ENCODE measurements at places on chromosomes 13 and 19.
A peak's percentile ranks its signal among the peaks of the same experiment; 100 is the strongest.

DNA sequence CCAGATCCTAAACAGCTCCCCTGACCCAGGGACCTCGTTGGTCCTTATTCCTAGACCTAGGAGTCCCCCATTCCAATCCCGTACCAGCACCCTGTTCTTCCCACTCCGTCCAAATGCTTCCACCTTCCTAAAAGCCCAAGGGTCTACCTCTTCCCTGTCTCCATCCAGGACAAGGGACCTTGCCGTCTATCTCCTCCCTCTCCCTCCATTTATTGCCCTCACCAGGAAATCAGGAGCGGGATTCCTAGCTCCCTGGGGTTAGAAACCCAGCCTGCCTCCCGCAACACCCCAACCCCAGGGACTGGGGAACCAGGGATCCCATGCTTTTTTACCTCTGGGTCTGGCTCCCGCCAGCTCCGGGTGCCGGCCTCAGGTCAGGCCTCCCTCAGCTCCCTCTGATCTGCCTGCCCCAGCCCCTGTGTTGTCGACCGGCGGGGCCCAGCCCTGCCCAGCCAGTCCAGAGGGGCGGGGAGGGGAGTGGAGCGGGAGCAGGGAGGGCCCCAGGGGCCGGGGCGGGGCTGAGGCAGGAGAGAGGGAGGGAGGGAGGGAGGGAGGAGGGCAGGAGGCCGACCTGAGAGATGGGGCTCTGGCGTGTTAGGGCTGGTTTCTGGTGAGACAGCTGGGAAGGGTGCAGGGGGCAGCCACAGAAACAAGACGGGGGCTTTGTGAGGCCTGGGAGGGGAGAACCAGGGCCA, at the start of gene B3GNT8:
B3GNT8 (minus strand) TSS at position 423 of the 695 bp plus-strand sequence. CDS start 596 bp downstream, outside the sequence.
- DNase-seq: peak; percentile 81

DNA sequence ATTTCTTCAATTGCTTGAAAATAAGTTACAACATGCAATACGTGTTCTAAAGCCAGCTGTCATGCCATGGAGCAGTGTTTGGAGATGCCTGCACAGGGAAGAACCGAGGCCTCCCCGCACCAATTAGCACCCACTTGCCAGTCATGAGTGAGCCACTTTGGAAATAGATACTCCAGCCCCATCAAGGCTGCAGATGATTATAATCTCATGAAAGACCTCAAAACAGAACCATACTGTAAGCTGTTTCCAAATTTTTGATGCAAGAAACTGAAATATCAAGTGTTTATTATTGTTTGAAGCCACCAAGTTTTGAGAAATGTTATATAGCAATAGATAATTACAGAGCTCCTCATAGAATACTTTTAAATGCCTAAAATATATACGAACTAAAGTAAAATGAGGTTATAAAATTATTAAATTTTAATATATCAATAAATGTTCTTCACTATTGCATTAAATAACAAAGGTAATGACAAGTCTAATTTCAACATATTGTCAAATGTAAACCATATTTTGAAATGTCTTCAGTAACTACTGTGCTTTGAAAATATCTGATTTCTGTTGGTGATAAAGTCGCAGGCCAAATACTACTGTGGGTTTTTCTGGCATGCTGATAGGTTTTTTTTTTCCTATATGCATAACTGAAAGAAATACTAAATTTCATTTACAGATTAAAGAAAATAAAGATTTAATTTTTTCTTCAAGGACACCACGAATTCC, 43.0 kb downstream of the DIAPH3 start:
- DNase-seq: no peak

GRCh38 chr19:49862391-49863253, 4.8 kb downstream of the PNKP start:
- DNase-seq: no peak

GRCh38 chr19:38291855-38292254, 12.2 kb upstream of the C19orf33 start:
- DNase-seq: no peak

GRCh38 chr19:296476-297225, 5.4 kb upstream of the PLPP2 start:
- no peak for DNase-seq

GRCh38 chr19:45117167-45117594, 24.2 kb downstream of the PPP1R37 start:
- DNase-seq: no peak

DNA sequence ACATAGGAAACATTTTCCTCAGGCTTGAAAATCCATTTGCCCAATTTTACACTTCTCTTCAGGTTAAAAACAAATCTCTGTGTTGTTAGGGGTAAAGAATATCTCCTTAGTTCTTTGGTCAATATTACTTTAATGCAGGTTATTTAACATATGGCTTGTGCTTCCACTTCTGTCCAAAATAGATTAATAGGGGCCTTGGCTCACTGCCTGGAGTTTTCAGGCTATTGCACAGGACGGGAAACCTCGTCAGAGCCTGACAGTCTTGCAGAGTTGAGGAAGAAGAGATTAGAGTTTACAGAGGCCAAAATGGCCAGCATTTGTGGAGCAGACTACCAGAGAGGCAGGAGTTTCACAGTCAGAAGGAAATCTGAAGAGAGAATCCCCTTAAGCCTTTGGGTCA, 863.9 kb upstream of the GPC6 start:
- no peak for DNase-seq

DNA sequence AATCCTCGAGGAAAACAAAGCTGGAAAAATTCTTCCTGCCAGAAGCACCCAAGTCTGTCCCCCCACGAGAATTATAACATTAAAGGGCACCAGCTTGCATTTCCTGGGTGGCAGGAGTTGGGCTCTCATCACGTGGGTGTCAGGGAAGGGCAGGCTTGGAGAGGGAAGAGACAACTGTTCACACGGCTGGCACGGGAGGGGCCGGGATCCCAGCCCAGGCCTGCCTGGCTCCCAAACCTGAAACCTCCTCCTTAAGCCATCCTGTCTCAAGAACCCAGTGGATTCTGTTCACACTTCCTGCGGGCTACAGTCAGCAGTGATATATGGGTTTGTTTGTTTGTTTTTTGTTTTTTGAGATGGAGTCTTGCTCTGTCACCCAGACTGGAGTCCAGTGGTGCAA, 12.2 kb downstream of the GRIK5 start:
- DNase-seq: no peak

DNA sequence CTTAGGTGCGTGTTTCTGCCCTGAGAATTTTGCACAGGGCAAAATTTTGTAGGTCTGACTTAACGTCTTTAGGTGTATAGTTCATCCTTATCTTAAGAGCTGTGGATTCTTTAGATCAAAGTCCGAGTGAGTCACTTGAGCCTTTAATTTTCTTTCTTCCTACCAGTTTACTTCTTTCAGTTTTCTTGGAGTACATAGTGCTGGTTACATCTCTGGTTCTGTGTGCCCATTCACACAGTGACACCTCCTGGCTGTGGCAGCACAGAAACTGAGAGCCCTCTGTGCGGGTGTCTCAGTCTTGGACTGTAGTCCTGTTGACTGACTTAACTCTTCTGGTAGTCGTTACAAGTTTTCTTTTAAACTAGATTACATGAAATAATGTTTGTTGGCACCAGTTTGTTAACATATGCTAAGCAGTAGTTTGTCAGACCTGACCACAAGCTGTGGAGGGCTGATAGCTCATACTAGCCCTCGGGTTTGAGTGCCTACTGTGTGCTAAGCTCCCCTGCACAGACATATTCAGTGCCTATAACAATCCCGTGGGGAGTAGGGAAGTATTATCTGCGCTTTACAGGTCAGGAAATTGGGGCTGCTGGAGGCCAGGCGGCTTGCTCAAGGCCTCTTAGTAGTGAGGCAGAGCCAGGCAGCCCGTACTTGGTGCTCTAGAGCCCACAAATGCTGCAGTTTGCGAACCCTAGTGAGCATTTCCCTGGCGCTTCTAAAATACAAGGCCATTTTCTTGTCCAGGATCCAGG, 1.6 kb downstream of the GATAD2A start:
- peak; percentile 40 for DNase-seq

DNA sequence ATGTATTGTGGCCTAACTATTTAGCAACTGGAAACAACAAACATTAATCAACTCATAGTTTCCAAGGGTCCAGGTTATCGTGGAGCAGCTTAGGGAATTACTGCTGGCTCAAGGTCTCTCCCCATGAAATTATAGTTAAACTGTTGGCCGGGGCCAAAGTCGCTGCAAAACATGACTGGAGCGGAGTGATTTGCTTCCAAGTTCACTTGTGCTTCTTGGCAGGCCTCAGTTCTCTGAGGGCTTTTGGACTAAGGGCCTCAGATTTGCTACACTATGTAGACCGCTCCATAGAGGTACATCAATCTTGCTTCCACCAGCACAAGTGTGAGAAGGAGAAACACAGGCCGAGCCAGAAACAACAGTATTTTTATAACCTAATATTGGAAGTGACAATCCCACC, 9.4 kb upstream of the KBTBD7 start:
- DNase-seq: no peak

GRCh38 chr19:13082192-13083007, 20.3 kb downstream of the LYL1 start:
- DNase-seq: peak; percentile 62

GRCh38 chr13:93727211-93728141, 500.9 kb downstream of the GPC6 start:
- DNase-seq: no peak

GRCh38 chr19:7676376-7676775, 514 bp upstream of the MCEMP1 start:
- DNase-seq: no peak

- no peak for DNase-seq
Observed at GRCh38 chr13:27269114-27269665, 1.4 kb upstream of the RASL11A start.

DNA sequence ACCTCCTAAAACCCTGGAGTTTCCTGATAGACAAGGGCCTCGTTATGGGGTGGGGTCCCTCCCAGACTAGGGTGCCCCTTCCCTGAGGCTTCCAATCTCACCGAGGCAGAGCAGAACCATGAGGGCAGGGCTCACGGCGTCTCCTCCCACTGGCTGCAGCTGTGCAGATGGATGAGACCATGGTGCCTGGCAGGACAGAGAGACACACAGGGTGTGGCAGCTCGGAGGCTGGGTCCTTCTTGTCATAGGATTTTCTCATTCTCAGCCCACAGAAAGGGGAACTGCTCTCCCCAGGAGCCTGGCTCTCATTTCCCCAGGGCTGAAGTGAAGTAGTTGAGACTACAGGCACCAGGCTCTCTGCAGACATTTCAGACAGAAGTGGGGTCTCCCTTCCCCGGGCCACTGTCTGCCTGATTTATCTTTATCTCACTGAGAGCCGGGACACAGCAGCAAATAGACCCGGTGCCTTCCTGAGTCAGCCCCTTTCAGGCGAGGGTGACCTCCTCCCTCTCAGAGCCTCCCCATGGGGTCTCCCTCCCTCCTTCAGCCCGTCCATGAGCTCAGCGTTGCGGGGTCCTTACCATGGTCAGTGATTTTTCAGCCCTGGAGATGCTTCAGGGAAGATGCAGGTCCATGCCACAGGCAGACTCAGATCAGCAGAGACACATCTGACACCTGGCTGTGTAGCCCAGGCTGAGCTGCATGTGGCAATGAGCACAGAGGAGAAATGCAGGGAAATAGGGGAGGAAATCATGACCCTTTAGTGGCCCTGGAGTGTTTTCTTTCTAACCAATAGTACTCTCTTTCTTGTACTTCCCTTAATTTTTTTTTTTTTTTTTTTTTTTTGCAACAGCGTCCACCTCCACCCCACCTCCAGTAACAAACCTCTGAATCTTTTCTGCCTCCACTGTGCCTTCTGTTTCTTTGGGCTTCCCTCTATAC, at the start of gene LILRA5:
LILRA5 (minus strand) TSS at position 731 of the 942 bp plus-strand sequence; CDS start at position 584, 147 bp downstream.
- no peak for DNase-seq

DNA sequence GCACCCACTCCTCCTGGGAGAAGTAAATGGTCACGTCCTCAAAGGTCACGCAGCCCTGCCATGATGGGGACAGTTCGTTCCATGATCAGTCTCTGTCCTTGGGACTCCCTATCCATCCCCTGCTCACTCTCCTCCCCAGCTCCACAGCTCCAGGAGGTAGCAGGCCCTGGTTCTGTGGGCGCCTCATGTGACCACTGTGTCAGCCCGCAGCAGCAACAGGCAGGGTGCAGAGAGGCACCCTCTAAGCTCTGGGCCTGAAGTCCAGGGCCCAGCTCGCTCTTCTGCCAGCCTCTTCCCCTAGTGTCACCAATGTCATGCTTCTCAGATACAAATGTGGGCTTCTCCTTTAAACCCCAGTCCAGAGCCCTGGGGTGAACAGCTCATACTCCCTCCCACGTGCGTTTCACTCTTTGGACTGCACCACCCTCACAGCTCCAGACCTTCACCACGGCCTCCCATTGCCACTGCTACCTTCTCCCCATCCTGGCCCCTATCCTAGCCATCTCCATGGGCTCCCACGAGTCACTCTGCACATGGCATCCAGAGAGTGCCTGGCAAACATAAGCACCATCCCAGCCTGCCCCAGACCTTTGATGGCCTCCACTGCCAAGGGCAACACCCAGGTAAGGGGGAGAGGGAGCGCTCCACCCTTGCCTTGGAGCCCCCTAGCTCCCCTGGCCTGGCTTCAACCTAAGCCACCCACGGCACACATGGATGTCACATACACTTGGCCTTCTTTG, 2.9 kb downstream of the ZNF792 start:
- DNase-seq: no peak

DNA sequence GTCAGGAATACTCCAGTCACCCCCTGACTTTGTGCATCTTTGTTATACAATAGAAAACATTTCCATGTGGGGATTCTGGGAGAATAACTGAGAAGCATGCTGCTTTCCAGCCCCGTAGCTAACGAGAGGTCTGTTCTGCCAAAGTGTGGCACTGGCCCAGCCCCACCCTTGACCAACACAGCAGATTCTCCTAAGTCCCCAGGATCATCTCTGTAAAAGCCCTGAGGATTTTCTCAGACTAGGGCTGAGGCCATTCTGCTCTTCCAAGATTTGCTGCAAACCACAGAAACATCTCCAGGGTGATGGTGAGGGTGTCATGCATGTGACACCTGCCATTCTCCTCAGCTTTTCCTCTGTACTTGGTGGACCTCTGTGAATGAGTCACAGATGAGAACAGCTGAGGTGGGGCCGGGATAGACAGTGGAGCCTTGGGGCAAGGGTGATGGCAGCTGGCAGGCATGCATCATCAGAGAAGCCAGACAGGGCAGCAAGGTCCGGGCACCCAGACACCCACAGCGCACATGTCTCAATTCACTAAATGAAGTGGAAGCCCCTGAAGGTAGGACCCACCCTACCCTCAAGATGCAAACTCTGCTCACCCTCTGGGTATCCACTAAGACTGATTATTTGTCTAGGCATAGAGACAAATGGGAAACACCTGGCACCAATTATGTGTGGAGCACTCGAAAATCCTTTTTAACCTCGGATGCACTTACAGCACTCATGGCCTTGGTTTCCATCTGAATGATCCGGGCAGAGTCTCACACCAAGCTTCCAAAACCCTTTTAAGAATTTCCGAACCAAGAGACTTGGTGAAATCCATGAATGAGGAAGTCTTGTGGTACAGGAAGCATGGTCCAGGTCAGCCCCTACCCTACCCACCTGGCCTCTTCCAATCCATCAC, 20.1 kb upstream of the DOCK9 start:
- no peak for DNase-seq

All from hepatic stellate cell (primary cell).